ENCODE measurements at places on chromosomes 7 and 10.

- DNase-seq: no peak
- H3K4me1 ChIP-seq: no peaks in the 10 kb centered on the region
- peaks cover 7% of the 10 kb centered on the region for H3K36me3 ChIP-seq
- H3K27me3 ChIP-seq: no peaks in the 10 kb centered on the region
Observed at GRCh38 chr7:16402091-16402490, 19.2 kb downstream of the CRPPA start.

- H3K4me1 ChIP-seq: no peaks in the 10 kb centered on the region
- H3K27me3 ChIP-seq: peaks cover 15% of the 10 kb centered on the region
- DNase-seq: no peak
- H3K27ac ChIP-seq: no peak overlapping the region
- H3K36me3 ChIP-seq: no peaks in the 10 kb centered on the region
Observed at GRCh38 chr10:121607310-121608055, 9.2 kb upstream of the FGFR2 start.

DNA sequence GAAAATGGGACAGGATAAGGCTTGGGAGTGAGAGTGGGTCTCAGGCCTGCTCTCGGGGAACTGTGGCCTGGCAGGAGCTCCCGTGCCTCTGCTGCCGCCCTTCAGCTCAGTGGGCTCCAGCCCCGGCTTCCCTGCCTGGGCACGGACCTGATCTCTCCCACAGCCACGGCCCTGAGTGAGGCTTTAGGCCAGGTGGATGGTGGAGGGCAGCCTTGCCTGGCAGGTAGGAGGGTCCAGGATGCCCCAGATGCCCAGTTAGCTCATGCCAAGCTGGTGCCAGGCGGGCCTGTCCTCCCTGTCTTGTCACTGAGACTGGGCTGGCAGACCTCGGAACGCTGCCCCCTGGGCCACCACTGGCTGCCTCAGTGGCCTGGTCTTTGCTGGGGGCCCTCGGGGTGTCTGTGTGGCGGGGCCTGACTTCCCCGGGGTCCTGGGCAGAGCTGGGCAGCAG lies 116.6 kb downstream of the INPP5A start:
- H3K4me1 ChIP-seq: no peaks in the 10 kb centered on the region
- no peaks in the 10 kb centered on the region for H3K27me3 ChIP-seq
- H3K27ac ChIP-seq: no peak overlapping the region
- H3K36me3 ChIP-seq: no peaks in the 10 kb centered on the region

DNA sequence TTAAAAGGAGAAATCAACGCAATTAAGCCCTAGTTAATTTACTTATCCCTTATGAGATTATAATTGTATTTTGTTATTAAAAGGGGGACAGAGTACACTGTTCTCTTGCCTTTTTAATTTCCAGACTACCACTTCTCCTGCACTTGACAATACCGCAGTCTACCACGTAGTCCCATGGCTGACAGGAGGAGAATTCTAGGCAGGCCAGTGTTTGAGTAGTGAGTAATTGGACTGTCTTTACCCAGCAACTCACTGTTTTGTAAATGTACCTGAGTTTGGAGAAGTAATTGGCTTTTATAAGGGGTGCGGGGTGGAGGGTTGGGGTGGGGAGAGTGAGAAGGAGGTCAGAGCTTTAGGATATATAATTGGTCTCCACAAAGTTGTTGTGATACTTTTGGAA lies 85.4 kb downstream of the CFTR start:
- no peak overlapping the region for H3K27ac ChIP-seq
- peaks cover 4% of the 10 kb centered on the region for H3K27me3 ChIP-seq
- no peaks in the 10 kb centered on the region for H3K4me1 ChIP-seq
- H3K4me3 ChIP-seq: no peak overlapping the region

GRCh38 chr10:45282061-45282460 lies 33.3 kb downstream of the OR13A1 start:
- DNase-seq: no peak
- no peaks in the 10 kb centered on the region for H3K4me1 ChIP-seq
- no peak overlapping the region for H3K4me3 ChIP-seq
- peaks cover 8% of the 10 kb centered on the region for H3K27me3 ChIP-seq
